ENCODE measurements at places on chromosomes 16 and 17.

DNA sequence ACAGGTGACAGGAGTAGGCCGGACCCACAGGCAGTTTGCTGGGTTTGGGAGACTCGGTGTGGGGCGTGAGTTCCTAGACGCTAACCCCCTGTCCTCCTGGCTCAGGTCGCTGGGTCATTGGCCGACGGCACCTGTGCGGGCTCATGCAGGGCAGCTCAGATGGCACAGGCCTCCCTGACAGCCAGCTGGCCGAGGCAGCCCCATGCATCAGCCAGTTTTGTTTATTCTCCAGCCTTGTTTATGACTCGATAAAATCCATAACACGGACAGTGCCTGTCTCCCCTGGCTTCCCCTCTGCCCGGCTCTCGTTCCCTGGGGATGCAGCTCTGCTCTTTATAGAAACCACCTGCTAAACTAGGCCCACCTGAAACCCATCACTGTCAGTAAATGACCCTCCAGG lies 46.0 kb downstream of the SDK2 start:
- no peak for DNase-seq

GRCh38 chr17:34703533-34703932 lies 124.2 kb downstream of the TMEM132E start:
- DNase-seq = no peak

DNA sequence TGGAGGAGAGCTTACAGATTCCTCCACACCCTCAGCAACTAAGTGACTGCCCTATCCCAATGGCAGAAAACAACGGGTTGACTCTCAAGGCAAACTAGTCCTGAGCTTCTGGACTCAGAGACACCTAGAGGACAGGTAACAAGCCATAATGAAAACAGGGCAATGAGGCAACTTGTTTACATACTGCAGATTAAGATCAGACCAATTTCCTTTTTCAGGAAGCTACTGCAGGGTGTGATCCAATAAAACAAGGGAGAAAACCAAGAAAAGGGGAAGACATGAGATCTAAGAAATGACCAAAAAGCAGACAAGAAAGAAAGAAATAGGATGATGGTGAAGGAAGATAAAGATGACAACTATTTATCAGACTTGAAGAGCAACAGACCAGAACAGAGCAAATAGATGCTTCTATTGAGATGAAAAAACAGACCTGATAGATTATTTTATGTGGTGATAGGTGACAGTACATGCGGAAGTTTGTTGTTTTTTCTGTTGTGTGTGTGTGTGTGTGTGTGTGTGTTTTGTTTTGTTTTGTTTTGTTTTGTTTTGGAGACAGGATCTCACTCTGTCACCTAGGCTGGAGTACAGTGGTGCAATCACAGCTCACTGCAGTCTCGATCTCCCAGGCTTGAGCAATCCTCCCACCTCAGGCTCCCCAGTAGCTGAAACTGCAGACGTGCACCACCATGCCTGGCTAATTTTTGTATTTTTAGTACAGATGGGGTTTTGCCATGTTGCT lies 120.7 kb downstream of the GAS7 start:
- no peak for DNase-seq

DNA sequence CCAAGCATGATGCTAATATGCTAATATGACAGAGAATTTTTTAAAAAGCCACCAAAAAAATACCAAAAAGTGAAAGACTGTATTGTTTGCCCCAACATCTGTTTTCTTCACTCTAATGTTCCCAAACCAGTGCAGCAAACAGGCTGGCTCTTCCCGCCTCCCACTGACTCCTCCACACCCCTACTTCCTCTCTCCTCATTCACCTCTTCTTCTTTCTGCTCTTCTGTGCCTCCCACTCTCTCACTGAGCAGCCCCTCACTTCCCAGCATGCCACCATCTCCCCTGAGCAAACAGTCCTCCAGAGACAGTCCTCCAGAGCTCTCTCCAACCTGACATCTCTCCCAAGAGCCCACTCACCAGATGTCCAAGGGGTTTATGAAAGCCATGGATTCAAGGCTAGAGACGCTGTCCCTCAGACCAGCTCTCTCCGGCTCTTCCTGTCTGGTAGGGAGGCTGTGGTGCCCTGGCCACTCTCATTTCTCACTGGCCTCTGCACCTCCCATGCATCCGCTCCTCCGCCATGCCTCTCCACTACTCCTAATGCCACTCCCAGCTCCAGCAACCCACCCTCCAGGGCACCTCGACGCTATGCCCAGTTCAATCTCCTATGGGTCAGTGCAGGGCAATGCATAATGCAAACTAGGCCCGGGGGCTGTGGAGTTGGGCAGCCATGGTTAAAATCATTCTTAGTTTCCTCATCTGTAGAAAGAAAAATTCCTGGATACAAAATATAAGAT lies 52.9 kb downstream of the ANKRD11 start:
- DNase-seq = no peak

GRCh38 chr17:79500745-79501618 lies 109.9 kb downstream of the RBFOX3 start:
- DNase-seq = no peak

GRCh38 chr17:20955427-20956323 lies 87.1 kb downstream of the USP22 start:
- DNase-seq = no peak

- no peak for DNase-seq
Observed at GRCh38 chr17:72529386-72529785, 408.6 kb downstream of the SOX9 start.

- no peak for DNase-seq
Observed at GRCh38 chr17:61457226-61457983, 5.2 kb downstream of the TBX4 start.

DNA sequence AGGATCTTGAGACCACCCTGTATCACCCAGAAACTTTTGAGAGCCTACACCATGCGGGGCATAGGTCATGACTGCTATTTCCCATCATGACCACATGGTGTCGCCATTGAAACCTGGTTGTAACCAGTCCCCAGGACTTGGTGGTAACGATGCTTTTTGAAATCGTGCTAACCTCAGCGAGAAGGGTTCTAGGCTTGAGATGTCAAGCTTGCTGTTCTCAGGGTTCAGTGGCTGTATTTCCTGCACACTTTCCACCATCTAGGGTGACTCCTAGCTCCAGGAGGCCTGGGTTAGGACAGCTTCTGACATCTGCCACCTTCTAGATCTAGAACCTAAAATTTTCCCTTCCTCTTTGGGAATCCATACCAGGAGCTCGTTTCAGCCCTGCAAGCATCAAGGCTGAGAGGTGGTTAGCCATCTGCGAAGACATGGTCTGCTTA lies 13.0 kb upstream of the SPNS3 start:
- DNase-seq = peak; percentile 77

- DNase-seq = no peak
Observed at GRCh38 chr16:89446136-89446974, 44.0 kb downstream of the ANKRD11 start.

- no peak for DNase-seq
Observed at GRCh38 chr16:57091200-57091974, 996 bp upstream of the CPNE2 start.

DNA sequence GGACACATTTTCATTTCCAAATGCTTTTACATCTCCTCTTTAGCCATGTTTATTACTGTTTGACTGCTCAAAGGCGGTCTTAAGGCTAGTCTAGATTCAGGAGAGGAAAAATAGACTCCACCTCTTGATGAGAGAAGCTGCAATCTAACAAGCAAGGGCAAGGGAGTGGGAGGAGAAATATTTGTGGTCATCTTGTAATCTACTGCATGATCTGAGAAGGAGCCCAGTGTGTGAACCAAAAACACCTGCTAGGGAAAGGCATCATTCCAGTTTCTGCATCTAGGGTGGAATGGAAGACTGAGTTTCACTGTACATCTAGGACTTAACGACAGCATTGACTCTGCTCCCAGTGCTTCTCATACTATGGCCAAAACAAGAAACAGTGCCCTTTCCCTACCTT lies 232.2 kb upstream of the HS3ST3A1 start:
- DNase-seq = no peak

GRCh38 chr16:22235839-22236745 lies 30.0 kb downstream of the EEF2K start:
- no peak for DNase-seq

- DNase-seq = no peak
Observed at GRCh38 chr17:7346761-7347614, 5.0 kb upstream of the KCTD11 start.

DNA sequence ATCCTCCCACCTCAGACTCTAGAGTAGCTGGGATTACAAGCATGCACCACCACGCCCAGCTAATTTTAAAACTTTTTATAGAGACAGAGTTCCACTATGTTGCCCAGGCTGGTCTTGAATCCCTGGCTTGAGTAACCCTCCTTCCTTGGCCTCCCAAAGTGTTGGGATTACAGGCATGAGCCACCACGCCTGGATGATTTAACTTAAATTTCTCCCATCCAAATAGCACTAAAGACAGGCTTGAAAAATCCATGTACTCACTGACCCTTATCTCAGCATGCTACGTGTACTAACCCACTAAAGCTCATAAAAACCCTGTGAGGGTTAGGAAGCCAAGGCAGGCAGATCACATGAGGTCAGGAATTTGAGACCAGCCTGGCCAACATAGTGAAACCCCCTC lies 4.6 kb downstream of the SLC5A10 start:
- DNase-seq = no peak

- no peak for DNase-seq
Observed at GRCh38 chr17:36640836-36641235, 39.5 kb downstream of the MRM1 start.

DNA sequence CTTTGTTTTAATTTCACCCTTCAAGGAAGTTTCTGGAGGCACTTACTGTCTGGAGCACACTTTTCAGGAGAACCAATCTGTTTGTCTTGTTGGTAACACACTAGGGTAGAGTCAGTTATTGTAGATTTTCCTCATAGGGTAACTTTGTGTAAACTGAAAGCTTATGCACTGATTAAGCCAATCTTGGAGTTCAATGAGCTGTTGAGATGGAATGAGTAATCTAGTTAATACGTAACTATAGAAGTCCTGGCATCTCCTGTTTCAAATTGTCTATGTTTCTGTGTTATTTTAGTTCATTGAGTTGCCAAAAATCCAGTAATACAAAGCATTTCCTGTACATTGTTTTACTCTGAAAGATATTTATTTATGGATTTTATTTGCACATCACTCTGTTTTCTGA lies 111.6 kb upstream of the HAS3 start:
- no peak for DNase-seq

DNA sequence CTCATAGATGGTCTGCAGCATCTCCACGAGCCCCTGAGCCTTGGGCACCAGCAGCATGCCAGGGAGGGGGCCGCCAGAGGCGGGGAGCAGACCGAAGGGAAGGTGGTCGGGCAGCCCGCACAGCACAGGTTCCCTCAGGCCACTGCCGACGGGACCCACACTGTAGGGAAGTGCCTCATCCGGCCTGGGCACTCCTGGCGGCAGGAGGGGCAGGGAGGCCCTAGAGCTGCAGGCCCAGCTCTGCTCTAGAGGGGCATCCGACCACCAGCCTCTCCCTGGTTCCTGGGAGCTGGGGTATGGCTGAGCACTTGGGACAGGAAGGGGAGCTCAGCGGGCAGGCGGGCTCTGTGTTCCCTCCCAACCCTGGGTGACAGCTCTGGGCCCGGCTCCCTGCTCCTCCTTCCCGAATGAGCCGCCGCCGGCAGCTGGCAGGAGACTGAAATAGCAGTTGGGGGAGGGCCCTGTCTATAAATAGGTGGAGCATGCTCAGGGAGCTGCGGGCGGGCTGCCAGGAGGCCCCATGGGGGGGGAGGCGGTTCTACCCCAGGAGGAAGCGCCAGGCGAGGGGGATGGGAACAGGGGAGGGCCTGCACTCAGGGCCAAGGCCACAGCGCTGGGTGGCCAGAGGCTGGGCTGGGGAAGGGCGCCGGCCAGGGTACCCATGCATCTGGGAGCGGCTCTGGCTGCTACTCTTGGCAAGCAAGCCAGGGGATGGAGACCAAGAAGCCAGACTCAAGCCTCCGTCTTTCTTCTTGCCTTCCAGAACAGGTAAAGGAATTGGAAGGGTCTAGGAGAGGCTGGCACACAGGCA lies 12.4 kb downstream of the HDAC5 start:
- DNase-seq = peak; percentile 82

GRCh38 chr16:4806280-4806679 lies 3.8 kb upstream of the ROGDI start:
- DNase-seq = no peak

- DNase-seq = no peak
Observed at GRCh38 chr16:78836802-78837491, 737.5 kb downstream of the WWOX start.

DNA sequence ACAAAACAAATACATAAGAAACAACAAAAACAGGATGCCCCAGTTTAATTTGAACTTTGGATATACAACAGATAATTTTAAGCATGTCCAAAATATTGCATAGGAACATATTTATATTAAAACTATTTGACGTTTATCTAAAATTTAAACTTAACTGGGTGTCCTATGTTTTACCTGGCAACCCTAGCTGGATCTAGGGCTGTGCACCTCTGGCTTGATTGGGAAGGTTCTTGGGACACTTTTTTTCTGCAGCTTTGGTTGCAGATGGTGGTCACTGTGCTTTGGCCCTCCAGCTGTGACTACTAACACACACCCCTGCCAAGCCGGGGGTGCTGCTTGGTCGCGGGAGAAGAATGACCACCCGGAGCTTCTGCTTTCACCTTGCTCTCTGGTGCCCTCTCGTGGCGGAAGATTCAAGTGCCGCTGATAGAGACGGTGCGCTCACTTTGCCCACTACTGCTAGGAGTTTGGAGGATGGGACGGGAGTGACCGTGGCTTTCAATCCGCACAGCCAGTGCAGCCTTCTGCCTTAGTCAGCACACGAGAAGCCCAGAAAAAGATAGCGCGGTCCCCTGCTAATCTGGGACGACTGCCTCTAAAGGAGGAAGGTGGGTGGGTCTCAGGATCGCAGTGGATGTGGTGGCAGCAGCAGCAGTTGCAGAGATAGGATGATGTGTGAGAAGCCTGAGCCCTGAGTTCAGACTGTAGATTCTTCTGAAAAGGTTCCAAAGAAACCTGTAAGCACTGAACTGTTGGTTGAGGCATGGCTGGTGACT lies 6.7 kb downstream of the SPACA3 start:
- no peak for DNase-seq

- no peak for DNase-seq
Observed at GRCh38 chr17:81012574-81013447, 21.2 kb downstream of the CHMP6 start.

DNA sequence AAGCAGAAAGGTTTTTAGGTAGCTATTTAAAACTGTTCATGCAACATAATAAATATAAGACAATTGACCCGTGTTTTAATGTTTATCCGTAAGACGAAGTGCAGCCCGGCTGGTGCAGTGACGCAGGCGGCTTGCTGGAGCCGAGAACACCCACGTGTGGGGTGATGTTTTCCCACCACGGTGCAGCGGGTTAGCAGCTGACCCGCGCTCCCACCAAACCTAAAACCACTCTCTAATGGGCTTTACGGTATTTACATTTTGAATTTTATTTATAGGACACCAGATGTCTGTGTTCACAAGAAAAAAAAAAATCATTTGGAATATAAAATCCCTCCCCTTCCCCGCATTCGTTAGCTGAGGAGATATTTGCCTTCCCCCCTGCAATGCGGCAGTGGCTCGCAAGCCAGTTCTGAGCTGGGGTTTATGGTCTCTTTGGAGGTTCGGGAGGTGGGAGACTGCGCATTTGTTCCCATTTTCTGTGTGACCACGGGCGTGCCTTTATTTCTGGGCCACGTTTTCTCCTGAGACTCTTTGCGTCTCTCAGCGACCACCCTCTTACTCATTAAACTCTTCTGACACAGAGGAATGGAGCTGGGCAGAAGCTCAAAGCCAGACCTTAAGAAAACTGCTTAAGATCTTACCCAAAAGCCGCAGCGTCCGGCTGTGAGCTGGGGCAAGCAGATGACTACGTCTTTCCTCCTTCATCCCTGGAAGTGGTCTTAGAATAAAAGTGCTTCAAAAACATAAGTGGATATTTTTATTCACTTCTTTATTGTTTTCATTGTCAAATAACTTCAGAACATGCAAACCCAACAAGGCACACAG lies 301.1 kb downstream of the IRF8 start:
- DNase-seq = no peak

- DNase-seq = no peak
Observed at GRCh38 chr17:16191604-16192003, 23.7 kb downstream of the NCOR1 start.

Data from GDM1 (cell line).